ENCODE measurements at places on chromosomes 1 and 21. TPM values are rescaled to one million over a fixed set of nuclear protein-coding genes. Genes with fewer than 3 reads are reported as not detected.
A peak's percentile ranks its signal among the peaks of the same experiment; 100 is the strongest.

DNA sequence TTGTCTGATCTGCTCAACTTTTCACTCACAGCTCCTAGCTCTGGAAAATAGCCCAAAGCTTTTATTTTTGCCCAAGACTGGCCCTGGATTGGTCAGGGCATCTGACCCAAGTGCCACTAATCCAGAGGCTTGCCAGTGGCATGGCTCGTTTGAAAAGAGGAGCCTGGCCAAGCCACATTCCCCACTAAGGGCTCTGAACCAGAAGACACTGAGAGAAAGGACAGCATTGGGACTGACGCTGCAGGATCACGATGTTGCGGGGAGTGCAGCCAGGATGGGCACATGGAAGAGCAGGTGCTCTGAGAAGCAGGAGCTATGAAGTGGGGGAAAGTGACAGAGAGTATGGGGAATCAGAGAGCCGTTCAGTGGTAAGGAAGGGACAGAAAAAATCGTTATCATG lies 44.9 kb upstream of the TSPAN2 start:
- DNase-seq = no peak

AMY1C gene
- not detected for total RNA-seq

- DNase-seq = peak; percentile 57
Measured at GRCh38 chr1:4218619-4219018, 318.5 kb upstream of the C1orf174 start.

- no peak for DNase-seq
Measured at GRCh38 chr1:163048869-163049268, 20.3 kb upstream of the RGS4 start.

DNA sequence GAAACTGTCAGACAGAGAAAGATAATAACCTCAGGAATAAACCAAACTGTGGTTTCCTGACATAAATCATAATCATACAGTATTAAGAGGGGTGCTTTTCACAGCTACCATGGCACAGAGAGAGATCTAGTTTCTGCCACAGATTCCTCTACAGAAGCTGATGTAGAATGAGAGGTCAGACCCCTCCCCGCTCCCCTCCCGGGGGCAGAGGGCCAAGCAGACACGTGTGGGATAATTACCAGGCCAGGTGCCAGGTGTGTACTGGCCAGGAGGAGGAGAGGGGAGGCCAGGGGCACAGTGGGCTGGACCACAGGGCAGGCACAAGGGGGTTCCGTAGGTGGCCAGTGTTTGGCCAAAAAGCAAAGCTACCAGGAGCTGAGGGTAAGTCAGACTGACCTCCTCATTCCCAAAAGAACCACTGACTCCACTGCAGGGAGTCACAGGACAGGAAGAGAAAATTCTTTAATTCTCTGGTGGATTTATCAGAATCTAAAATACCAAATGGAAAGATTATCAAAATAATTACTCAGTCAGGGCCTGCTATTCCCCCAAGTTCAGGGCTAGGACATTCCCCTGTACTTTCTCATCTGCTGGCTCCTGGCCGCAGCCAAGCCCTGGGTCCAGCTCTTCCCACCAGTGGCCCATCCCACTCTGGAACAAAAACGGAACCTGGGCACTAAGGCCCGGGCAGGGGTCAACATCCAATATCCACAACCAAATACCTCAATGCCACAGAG lies 30.0 kb downstream of the C2CD2 start:
- DNase-seq = peak; percentile 83

GRCh38 chr1:168223261-168223660 lies 2.5 kb upstream of the SFT2D2 start:
- DNase-seq = no peak

DNA sequence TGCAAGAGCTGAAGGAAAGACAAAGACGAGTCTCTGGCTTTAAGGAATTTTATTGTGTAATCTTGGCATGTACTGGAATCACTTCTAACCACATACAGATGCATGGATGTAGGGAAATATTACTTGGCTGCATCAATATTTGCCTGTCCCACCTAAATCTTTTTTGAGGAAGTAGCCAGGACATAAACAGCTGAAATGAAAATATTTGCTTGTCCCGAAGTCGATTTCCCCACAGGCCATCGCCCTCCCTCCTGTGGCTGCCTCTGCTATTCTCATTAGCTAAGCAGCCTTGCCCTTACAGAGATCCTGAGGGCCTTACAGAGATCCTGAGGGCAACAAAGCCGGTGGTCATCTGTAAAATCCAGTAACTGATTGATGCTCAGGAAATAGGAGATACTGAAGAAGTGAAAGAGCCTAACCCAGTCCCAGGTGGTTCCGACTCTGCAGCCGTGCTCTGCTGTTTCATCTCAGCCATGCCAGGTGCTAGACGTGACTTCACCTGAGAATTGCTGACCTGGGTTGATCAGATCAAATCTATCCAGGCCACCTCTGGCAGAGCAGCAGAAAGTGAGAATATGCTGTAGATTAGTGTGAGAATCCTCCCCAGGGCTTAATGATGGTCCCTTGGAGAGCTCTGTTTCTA lies 25.5 kb downstream of the MAN1C1 start:
- DNase-seq = peak; percentile 72

CNN3 gene
- total RNA-seq = 242 TPM

GRCh38 chr21:25054689-25055088 lies 552.6 kb downstream of the MRPL39 start:
- no peak for DNase-seq

DNA sequence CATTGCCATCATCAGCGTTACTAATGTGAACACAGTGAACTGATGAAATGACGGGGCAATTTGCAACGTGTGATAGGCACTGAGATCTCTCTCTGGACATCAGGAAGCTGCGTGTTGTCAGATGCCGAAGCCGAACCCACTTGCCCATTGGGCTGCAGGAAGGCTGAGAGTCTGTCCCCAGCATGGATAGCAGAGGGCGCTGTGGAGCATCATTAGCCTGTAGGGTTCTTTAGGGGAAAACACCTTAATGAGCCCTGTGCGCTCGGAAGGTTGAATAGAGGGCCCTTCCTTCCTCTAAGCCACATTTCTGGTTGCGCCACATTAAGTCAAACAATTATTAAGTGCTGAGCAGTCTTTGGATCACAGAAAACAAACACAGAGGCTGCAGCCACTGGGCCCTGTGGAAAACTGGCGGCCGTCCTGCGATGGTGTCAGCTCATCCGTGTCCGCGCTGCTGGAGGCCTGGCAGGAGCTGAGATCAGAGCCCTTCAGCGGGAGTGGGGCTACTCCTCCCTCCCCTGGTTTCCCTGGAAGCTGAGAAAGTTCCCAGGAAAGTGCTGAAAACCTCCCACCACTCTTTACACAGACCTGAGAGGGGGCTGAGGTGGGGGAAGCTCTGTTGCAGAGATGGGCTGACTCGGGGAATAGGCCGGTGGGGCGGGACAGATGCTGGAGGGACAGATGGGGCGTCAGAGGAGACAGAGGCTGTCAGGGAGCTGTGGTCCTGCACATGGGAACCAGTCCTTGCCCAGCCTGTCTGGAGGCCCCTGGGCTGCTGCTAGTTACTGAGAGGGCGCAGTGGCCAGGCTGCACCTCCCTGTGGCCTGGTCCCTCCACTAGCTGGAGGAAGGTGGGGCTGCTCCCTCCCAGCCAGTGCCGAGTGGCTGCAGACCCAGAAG lies 12.7 kb downstream of the TFF2 start:
- no peak for DNase-seq

GRCh38 chr21:38326429-38326828 lies 69.6 kb downstream of the KCNJ15 start:
- DNase-seq = peak; percentile 1

ABCB10 gene
- 15.1 TPM for total RNA-seq

- no peak for DNase-seq
Measured at GRCh38 chr21:42346866-42347600, 3.8 kb downstream of the TFF2 start.
